ENCODE measurements at places on chromosomes 4 and X.

GRCh38 chr4:136863756-136864155 lies 668.5 kb downstream of the PCDH18 start:
- no peak for DNase-seq

- no peak for DNase-seq
Measured at GRCh38 chrX:116238093-116238492, 67.5 kb downstream of the AGTR2 start.

- DNase-seq: no peak
Measured at GRCh38 chrX:39477762-39478120, 620.0 kb downstream of the BCOR start.

- DNase-seq: no peak
Measured at GRCh38 chrX:72371405-72371804, 65.7 kb upstream of the CITED1 start.

DNA sequence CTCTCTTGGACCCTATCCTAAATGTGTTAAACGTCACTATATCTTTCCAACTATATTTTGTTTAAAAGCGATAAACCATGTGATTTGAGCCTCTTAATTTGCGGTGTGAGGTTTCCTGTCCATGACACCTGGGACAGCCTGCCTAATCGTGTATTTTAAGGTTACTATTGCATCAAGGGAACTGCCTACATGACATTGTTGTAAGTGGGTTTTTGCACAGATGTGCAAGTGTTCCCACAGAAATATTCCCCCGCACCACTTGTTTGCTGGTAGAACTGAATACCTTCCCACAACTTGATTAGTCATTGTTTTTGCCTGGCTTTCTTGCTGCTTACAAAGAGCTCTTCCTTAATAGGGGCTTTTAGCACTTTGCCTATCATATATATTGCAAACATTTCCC lies 5.1 kb upstream of the FAM184B start:
- no peak for DNase-seq

- DNase-seq: peak; percentile 41
Measured at GRCh38 chrX:2697741-2698299, 6.7 kb downstream of the CD99 start.
